ENCODE measurements at places on chromosomes 3 and 15.

- DNase-seq, result no peak
Measured at GRCh38 chr3:30516238-30516637, 90.2 kb upstream of the TGFBR2 start.

GRCh38 chr3:69671082-69671952 lies 67.9 kb upstream of the MITF start:
- DNase-seq, result no peak

- no peak for DNase-seq
Measured at GRCh38 chr15:71333839-71334238, 218.6 kb downstream of the THSD4 start.

- no peak for DNase-seq
Measured at GRCh38 chr3:124800511-124801258, 70.4 kb downstream of the UMPS start.

- no peak for DNase-seq
Measured at GRCh38 chr15:42632105-42632675, 56.8 kb downstream of the STARD9 start.

GRCh38 chr3:32614956-32615355 lies 44.3 kb upstream of the DYNC1LI1 start:
- no peak for DNase-seq

DNA sequence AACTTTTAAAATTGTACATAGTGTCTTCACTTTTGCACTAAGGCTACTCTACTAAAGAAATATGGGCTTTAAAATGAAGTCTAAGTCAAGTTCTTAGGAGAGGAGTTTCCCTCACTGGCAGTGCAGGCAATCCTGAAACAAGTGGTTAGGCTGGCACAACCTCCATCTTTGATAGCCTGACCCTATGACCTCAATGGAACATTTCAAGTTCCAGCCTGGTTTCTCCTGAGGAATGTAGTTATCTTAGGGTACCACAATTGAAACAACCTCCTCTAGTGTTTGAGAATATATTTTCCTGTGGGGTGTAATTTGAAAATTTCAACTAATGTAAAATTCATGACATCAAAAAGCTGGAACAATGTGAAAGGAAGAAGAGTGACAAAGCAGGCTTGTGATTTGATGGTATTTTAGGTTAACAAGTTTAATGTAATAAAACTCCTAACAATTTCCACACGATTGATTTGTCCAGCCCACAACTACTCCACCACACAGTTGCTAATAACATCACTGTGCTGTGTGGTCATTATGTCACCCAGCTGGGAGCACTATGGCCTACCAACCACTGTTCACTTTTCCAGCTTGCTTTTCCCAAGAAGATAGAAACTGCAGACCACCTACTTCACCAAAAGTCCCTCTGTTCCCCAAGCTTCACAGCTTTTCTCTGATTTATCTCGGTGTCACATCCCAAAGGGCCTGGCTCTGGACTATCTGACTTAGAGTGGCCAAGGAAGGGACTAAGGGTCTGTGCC lies 1.8 kb downstream of the WWTR1 start:
- no peak for DNase-seq

- DNase-seq, result no peak
Measured at GRCh38 chr3:78497021-78497420, 1270.8 kb downstream of the ROBO1 start.

DNA sequence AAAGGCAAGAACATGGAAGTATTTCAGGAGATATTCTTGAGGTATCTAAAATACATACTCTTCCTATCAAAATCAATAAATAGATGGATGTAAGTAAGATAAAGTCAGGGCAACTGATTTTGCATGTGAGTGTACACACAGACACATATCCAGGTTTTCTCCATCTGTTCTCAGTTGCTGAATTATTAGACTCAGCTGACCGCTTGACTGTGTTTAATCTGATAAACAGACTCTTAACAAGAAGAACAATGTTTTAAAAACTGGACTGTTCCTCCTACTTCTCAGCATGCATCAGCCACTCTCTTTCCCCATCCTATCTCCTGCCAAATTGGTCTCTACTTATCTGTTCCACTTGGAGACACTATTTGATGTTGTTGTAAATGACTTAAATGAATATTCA lies 73.5 kb downstream of the GOLGA8G start:
- no peak for DNase-seq

GRCh38 chr3:100517276-100517675 lies 24.9 kb downstream of the TMEM45A start:
- no peak for DNase-seq

DNA sequence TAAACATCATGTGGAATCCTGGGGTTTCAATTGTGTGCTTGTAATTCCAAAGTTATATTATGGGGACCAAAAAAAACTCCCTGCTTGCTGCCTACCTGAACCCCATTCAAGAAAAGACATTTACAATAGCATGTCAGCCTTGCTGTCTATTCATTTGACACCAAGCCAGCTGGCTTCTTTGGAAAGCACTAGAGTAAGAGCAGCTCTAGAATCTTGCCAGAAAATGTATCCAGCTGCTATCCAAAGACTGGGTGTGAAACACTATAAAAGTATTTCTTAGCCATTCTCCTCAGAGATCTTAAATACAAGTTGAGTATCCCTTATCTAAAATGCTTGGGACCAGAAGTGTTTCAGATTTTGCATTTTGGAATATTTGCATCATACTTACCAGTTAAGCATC lies 87.4 kb downstream of the RAD18 start:
- DNase-seq, result no peak

GRCh38 chr3:66200147-66200546 lies 20.7 kb upstream of the SLC25A26 start:
- no peak for DNase-seq

DNA sequence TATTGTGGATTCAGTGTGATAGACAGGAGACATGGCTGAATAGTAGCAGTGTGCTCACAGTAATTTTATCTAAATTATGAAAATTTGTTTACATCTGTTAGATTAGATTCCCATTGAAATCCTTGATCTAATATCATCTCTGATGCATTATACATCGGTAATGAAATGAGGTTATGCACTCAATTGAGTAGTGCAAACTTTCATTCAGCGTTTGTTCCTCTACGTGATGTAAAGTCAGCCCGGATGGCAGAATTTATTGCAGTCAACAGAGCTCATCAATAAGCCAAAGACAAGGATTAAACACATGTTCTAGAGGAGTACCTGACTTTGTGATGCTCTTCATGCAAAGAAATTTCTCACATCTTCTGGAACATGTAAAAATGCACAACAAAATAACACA lies 549.2 kb downstream of the GOLGA6L6 start:
- DNase-seq, result no peak

DNA sequence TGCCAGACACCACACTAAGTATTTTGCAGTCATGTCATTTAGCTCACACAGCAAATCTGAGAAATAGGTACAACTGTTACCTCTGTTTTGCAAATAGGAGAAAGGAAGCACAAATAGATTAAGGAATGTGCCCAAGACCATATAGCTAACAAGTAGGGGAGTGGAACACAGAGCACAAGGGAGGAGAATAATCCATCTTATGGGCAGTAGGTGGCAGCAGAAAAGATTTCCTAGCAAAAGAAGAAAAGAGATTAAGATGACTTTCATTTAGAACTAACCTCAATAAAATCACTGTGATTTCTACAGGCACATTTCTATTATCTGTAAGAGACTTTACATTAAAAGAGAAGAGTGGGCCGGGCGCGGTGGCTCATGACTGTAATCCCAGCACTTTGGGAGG lies 49.1 kb downstream of the NR1I2 start:
- no peak for DNase-seq

DNA sequence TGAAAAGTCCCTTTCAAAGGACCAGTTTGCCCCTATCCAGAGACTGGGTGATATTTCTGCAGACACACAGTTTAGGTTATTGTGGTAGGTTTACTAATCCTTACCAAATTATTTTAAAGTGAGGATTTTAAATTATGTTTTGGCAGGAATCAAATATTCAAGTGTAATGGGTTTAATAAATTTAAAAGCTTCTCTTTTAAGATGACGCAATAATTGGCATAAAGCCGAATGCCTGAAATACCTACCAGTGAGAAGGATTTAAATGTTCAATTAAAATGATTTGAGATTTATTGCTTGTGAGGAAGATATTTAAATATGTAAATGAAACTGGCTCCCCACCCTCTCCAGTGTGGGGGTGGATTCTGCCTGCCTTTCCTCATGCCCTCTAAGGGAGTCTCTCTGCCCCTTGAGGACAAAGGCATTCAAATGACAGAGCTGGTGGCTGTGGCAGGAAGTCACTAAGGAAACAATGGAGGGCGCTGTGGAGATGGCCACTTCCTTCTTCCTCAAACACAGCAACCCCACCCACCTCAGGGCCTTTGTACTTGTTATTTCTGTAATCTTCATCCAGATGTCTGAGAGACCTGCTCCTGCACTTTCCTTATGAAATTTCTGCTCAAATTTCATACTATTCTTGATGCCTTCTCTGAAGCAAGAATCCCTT lies 131.7 kb downstream of the TNIK start:
- no peak for DNase-seq

DNA sequence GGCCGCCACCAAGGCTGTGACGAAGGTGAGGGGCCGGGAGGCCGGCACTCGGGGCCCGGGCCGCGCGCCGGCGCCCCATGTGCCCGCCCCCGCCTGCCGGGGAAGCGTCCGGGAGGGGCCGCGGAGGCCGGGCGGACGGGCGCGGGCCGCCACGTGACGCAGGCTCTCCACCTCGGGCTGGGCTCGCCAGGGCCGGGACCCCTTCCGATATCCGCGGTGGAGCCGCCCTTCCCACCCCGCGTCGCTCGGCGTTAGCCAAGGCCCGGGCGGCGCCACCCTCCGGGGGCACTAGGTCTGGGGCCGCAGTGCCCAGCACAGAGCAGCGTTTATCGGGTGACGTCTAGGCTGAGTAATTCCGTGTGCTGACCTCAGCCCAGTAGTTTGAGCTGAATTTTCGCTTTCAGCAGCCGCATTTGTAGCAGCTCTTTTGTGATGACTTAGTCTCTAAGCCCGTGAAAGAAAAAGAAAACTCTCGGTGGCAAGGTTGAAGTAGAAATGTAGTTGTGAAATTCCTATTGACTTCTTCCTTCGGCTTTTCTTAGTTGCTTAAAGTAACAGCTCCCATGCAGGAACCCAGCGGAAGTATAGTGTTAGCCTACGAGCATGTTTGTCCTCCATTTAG lies 885 bp downstream of the CDV3 start:
- DNase-seq, result peak; percentile 64

GRCh38 chr3:146200461-146201220 lies 39.7 kb upstream of the PLOD2 start:
- no peak for DNase-seq

GRCh38 chr3:4271834-4272233 lies 31.3 kb upstream of the SETMAR start:
- peak; percentile 31 for DNase-seq

GRCh38 chr15:96268442-96269204 lies 61.9 kb upstream of the NR2F2 start:
- DNase-seq, result no peak

DNA sequence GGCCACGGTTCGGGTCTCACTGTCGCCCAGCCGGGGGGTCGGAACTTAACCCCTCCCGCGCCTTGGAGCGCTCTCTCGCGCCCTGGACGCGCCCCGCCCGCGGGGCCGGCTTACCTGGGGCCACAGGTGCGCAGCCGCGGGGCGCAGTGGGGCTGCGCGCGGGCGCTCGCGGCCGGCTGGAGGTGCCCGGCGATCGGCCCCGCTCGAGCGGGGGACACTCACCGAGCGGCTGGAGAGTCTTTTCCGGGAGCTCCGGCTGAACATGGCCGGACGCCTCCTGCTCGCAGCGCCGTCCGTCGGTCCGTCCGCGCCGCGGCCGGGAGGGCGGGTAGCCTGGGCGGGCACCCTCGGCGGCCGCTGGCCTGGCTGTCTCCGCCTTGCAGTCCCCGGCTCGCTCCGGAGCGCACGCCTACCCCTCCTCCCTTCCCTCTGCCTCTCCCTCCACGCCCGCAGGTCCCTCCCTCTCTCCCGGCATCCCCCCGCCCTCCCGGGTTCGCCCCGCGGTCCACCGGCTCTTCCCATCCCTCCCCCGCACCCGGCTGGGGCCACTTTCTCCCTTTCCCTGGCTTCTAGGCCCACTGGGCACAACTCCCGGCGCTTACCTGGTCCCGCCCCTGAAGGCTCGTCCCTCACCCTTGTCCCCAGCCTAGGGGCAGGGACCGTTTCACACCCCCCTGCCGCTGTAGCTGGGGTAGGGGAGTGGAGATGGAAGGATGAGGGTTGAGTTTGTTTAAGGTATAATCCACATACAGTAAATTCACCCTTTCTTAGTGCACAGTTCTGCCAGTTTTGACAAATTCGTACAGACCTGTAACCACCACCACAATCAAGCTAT lies 220.1 kb upstream of the PRICKLE2 start:
- no peak for DNase-seq

- no peak for DNase-seq
Measured at GRCh38 chr3:58093574-58094195, 85.5 kb downstream of the FLNB start.

DNA sequence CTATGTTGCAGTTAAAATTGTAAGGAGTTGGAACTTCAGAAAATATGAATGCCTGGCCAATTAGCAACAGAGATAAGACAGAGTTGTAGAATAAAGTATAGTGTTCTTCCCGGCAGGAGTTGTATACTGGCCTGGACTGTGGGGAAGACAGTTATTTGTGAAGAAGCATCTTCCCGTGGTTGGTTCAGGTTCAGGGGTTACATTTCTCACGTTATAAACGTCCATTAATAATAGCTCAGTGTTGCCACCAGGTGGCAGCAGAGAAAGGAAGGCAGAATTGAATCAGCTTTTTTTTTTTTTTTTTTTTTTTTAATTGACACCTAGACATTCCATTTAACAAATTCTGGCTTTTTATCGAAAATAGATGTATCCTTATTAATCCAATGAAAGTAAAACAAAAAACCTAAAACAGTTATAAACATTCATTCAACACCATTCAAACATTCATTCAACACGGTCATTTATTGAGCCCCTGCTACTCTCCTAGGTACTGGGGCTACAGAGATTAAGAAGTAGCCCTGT lies 66.4 kb upstream of the NR2E3 start:
- peak; percentile 39 for DNase-seq

DNA sequence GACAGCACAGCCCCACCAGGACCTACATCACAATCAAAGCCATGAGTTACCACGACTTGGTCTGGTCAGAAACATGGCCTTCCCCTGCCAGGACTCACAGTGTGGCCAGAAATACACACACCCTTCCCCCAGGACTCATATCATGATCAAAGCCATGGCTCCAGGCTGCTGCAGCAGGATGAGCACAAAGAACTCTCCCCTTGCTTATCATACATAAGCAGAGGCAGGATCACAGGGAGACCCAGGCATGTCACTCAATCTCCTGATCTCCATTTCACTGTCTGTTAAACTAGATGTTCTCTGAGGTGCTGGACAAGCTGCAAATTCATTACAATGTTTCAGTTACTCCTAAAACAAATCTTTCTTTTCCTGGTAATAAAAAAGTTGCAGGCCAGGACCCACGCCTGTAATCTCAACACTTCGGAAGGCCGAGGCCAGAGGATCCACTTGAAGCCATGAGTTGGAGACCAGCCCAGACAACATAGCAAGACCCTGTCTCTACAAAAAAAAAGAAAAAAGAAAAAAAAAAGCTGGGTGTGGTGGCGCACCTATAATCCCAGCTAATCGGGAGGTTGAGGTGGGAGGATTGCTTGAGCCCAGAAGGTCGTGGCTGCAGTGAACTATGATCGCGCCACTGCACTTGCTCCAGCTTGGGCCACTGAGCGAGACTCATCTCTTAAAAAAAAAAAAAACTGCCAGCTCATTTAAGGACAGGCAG lies 1.2 kb downstream of the PFKFB4 start:
- no peak for DNase-seq
